ENCODE measurements at places on chromosomes 6 and 20.

GRCh38 chr6:166942393-166943168, 13.8 kb downstream of the RNASET2 start:
- DNase-seq = peak; percentile 85

DNA sequence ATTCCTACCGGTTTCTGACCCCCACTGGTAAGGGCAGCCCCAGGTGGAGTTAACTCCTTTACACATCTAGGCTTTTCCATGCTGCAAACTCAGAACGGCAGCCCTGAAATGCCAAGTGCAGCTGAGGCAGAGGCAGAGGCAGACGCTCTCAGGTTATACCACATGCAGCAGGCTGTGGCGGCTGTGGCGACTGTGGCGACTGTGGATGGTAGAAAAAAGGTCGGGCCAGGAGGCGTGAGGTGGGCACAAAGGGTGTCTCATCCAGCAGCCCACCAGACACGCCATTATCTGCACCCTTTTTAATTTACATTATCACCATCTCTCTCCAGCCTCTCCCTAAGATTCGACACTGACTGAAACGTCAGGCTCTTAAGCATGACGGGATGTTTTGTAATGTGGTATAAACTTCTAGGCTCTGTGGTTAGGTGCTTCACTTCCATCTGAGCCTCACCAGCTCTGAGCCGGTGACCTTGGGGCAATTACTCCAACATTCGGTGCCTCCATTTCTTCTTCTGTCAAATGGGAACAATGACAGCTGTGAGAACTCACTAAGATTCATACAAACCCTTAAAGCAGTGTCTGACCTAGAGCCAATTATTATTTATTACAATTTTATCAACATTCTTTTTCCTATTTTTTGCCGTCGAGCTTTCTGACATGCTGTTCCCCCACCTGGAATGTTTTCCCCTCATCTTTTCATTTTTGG, 8.2 kb downstream of the KIZ start:
- no peak for DNase-seq

DNA sequence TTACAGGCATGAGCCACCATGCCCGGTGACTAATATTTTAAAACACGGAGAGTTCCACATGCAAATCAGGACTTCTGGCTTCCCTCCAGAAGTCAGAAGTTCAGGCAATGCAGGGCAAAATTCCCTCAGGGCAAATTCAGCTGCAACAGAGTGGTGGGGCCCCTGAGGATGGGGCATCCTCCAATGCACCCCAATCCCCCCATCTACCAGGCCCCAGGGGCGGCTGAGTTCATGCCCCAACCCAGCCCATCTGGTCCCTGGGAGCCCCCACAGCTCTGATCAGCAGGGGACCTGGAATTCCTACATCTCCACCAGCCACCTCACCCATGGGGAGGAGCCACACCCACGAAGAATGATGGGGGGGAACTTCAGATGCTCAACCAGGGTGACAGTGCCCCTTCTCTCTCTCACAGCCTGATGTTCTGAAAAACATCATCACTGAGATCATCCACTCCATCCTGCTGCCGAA, 22.6 kb downstream of the BPIFB1 start:
- DNase-seq = no peak

- no peak for DNase-seq
Measured at GRCh38 chr20:38435555-38435939, 419 bp upstream of the SNHG17 start.

GRCh38 chr6:17519120-17519519, 81.0 kb upstream of the FAM8A1 start:
- no peak for DNase-seq
